ENCODE measurements at places on chromosomes 3 and 15.

DNA sequence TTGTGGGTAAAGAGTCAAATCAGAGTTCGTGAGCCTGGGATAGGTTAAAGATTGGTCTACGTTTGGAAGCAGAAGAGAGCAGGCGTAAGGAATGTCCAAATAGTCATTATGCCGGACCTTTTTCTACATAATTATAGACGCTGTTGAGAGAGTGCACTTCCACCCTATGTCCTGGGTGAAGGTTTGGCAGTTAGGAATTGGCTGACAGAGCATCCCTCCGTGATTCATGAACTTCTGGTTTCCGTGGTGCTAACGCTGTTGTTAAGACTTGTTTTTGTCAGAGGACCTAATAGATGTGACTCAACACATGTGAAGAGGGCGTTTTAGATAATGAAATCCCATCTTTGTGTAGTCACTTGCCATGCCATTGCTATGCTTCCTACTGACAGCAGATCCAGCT is 1.1 kb downstream of the EAF1 start:
- DNase-seq, result no peak

DNA sequence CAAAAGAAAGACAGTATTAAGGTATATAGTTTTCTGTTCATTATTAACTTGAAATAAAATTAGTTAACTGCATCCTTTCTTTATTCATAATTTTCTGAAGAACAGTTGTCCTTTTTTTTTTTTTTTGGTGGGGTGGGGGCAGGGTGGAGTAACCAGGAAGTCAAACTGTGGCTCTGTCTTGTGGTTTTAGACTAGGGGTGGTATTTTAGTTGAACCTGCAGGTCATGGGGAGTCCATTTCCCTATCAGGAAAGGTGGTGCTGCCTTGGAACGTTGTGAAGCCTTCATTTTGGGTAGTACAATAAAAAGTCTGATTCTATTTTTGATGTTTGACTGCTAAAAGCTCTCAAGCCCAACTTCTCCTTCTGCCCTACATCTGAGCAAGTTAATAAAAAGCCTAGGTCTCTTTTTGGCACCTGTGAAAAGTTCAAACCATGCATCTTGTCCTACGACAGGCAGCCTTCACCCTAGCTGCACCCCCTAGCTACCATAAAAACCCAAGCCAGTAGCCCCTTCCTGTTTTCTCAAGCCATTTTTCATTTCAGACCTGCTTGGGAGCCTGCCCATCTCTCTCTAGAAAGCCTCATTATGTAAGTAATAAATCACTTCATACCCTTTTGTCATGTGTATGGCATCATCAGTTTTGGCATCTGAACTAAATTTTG is 31.2 kb upstream of the RIOX2 start:
- no peak for DNase-seq

DNA sequence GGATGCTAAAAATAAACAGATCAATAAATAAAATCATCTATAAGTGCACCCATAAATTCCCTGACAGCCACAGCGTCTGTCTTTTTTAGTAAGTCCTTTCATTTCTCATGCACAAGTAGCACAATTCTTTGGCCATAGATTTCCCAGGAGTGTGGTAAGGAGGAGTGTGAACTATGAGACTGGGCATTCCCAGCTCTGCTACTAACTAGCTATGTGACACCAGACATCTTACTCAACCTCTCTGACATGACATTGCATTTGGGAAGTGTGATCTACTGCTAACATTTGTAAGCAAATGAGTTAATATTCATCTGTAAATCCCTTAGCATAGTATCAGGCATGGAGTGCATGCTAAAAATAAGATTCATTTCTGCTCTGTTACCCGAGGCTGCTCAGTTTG is 301.7 kb downstream of the NTRK3 start:
- peak; percentile 25 for DNase-seq

DNA sequence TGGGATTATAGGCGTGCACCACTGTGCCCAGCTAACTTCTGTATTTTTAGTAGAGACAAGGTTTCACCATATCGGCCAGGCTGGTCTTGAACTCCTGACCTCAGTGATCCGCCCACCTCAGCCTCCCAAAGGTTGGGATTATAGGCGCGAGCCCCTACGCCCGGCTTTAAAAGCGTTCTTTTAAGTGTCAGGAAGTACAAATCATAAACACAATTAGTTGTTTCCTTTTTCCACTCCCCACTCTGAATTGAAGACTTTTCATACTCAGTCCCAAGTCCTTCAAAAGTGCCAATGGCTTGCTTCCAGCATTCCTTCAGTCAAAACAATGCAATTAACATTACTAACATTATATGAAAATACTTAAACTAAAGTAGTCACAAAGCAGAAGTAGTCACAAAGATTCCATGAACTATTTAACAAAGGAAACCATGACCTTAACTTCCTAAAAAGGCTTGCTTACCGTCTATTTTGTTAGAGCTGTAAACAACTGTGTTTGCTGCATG is 8.1 kb downstream of the WDR82 start:
- DNase-seq, result no peak

GRCh38 chr3:188037965-188038581 is 115.9 kb upstream of the LPP start:
- DNase-seq, result no peak

DNA sequence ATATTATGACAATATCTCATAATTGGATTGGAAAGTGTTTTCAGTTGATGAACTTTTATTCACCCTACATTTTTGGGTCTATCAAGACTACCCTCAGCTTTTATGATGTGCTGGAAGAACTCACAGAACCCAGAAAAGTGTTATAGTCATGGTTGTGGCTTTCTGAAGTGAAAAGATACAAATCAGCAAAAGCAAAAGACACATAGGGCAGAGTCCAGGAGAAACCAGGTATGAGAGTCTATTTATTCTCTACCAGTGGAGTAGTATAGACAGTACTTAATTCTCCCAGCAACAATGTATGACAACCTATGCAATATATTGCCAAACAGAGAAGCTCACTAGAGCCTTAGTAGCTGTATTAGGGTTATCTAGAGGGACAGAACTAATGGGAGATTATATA is 280.4 kb upstream of the TTC14 start:
- no peak for DNase-seq

GRCh38 chr3:113747283-113748046 is 630 bp downstream of the ATP6V1A start:
- DNase-seq, result no peak

- DNase-seq, result no peak
Measured at GRCh38 chr3:94972066-94972465, 909.2 kb downstream of the NSUN3 start.

- DNase-seq, result no peak
Measured at GRCh38 chr3:69770976-69771634, 31.8 kb downstream of the MITF start.

- DNase-seq, result peak; percentile 45
Measured at GRCh38 chr3:146884296-146884695, 279.1 kb upstream of the PLSCR5 start.

DNA sequence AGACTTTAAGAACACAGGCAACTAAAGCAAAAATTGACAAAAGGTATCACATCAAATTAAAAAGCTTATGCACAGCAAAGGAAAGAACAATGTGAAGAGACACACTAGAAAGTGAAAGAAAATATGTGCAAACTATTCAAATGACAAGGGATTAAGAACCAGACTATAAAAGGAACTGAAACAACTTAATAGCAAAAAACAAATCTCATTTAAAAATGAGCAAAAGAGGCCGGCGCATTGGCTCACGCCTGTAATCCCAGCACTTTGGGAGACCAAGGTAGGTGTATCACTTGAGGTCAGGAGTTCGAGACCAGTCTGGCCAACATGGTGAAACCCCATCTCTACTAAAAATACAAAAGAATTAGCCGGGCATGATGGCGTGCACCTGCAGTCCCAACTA is 14.4 kb downstream of the NGLY1 start:
- no peak for DNase-seq

DNA sequence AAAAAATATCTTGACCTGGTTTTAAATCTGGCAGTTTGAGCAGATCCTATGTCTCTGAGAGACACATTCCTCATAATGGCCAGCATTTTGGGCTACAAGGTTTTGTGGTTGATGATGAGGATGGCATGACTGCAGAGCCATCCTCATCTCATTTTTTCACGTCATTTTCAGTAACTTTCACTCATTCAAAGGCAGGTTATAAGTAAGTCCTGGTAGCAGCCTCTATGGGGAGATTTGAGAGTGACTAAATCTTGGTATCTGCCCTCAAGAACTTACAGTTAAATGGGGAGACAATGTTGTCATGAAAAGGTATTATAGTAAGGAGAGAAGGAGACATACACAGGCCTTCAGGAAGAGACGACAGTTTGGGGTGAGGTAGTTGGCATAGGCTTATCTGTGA is 14.5 kb downstream of the TIGIT start:
- DNase-seq, result no peak

DNA sequence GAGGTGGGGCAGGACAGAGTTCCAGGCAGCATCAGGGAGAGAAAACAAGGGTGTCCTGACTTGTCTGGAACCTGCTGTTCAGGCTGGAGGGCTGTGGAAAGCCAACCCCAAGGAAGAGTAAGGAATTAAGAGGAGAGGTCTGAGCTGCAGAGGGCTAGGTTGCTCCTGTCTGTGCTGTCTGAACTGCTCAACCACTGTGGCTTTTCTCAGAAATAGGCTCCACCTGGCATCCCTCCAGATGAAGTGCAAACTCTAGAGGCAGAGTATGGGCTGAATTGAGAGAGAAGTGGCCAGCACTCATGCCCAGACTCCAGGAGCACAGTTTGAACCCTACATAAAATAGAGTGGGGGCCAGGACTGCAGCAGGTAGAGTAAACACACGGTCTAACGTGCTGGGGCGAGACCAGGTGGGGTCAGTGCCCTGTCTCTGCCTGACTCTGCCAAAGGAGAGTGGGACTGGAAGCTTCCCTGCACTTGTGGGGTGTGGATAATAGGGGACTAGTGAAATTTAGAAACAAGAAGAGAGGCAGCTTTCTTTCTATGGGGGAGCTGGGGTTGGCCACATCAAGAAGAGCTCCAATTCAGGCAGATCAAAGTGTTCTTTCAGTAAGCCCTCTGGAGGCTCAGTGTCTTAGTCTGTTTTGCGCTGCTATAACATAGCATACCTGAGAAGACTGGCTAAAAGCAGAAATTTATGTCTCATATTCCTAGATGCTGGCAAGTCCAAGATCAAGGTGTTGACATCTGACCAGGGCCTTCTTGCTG is 28.0 kb upstream of the MNS1 start:
- DNase-seq, result no peak

DNA sequence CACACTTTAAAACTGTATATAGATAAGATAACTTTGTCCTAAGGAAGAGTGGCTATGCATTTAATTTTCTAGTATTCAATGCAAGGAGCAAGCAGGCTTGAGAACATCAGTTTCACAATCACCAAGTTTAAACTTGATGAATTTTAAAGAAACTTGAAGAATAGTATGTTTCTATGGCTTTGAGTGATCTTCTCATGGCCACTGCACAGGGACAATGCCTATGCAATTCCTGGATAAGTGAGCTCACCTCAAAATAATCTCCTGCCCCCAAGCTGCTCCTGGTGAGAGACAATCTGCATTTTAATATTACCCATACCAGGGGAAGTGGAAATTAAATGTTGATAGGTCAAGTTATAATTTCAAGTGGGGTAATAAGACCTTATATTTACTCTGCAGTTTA is 376.6 kb upstream of the CBLB start:
- DNase-seq, result no peak

- no peak for DNase-seq
Measured at GRCh38 chr15:28078191-28078719, 20.9 kb downstream of the OCA2 start.

DNA sequence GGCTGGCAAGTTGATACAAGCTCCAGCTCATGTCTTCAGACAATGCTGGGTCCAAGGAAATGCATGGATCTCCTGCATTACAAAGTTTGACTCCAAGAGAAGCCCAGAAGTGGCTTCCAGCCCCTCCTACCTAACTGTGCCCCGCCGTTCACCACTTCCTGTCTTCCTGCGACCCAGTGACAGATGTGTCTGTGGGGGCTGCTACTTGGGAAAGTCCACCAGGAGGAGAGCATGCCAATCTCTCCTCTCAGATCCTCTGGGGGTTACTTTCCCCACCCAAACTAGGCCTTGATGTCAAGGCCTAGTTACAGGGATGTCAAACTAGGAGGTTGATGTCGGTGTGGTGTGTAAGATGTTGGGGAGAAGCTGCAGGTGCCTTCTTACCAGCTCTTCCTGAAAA is 133.6 kb upstream of the RASGRP1 start:
- no peak for DNase-seq

- DNase-seq, result no peak
Measured at GRCh38 chr3:63910891-63911290, 1.3 kb downstream of the SCAANT1 start.

DNA sequence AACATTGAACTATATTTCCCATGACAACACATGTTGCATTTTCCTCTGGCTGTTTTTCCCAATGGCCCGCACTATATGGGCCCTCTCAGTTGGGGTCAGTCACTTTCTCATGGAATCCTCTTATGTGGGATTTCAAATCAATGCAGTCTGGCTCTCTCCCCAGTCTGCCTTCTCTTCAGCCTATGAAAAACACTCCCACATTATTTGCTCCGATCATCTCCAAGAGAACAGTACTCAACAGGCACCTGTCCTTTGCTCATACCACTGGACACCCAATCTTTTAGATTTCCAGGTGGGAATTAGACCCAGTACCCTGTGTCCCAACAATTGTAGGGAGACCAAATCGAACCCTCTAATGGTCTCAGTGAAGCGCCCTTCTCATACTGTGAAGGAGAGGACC is 251.3 kb downstream of the THSD4 start:
- no peak for DNase-seq

DNA sequence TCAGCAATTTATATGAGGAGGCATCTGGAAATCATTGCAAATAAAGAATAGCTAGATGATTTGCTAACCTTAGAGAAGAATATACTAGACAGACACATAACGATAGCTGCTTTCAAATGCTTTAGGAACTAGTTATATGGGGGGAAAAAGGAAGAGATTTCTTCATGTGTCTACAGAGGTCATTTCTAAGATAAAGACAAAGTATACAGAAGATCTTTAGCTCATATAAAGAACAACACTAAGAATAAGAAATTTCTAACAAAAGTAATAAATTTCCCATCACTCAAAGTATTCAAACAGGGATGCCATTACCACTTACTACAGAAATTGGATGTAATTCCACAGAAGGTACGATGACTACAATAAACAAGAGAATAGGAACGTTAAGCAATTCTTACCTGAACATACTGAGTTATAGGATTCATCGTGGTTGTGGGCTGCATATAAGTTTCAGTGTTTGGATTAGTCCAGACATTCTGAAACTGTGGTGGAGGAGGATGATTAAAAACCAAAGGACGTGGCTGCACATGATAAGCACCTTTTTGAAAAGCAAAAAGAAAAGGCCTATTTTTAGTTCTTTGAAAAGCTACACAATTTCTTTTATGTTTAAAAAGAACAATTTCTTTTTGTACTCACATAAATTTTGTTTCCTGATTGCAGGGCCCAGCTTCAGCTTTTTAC is 8.7 kb downstream of the DAZL start:
- DNase-seq, result no peak

- DNase-seq, result no peak
Measured at GRCh38 chr3:64414043-64414442, 188.8 kb upstream of the PRICKLE2 start.

GRCh38 chr3:138809500-138810256 is 25.1 kb downstream of the PIK3CB start:
- DNase-seq, result no peak

DNA sequence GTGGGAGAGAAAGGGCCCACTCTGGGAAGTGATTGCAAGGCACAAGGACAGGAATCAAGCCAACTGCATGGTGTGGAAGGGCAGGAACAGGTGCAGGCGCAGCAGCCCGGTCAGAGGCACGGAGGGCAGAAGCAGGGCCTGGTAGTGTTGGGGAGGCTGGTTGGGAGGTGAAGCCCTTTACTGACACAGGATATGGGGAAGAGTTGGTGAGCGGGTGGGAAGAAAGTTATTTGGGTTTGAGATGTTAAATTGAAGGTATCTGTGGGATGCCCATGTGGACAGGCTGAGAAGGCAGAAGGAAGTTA is 83.6 kb upstream of the ABHD2 start:
- DNase-seq, result no peak

GRCh38 chr3:191889756-191890155 is 428.8 kb downstream of the PYDC2 start:
- DNase-seq, result peak; percentile 21

All from fibroblast of skin of left biceps (primary cell).